ENCODE measurements at places on chromosomes 7 and 10. TPM values are rescaled to one million over a fixed set of nuclear protein-coding genes. Genes with fewer than 3 reads are reported as not detected.
A peak's percentile ranks its signal among the peaks of the same experiment; 100 is the strongest.

MBL2 gene
- not detected for total RNA-seq

AEBP1 gene
- 179 TPM for total RNA-seq

NUTM2E gene
- not detected for total RNA-seq

C1QL3 gene
- 0.73 TPM for total RNA-seq

FANK1 gene
- 13.3 TPM for total RNA-seq

CYP3A7 gene
- total RNA-seq: not detected

GPNMB gene
- 11.7 TPM for total RNA-seq

- H3K4me3 ChIP-seq: no peak overlapping the region
- DNase-seq: peak; percentile 64
These were observed 149.8 kb downstream of the DOCK4 start for GRCh38 chr7:112056409-112056808.

GRCh38 chr10:63896992-63897391, 375.8 kb downstream of the REEP3 start:
- H3K36me3 ChIP-seq: no peaks in the 10 kb centered on the region
- no peaks in the 10 kb centered on the region for H3K4me1 ChIP-seq
- no peaks in the 10 kb centered on the region for H3K27me3 ChIP-seq
- H3K4me3 ChIP-seq: no peak overlapping the region
- no peak overlapping the region for H3K27ac ChIP-seq

- no peak for DNase-seq
- no peaks in the 10 kb centered on the region for H3K36me3 ChIP-seq
- H3K27me3 ChIP-seq: no peaks in the 10 kb centered on the region
These were observed 302.6 kb upstream of the SEMA3D start for GRCh38 chr7:85489498-85489897.

- no peaks in the 10 kb centered on the region for H3K4me1 ChIP-seq
- no peaks in the 10 kb centered on the region for H3K27me3 ChIP-seq
- no peak overlapping the region for H3K4me3 ChIP-seq
- no peak for DNase-seq
- H3K36me3 ChIP-seq: no peaks in the 10 kb centered on the region
These were observed 12.9 kb upstream of the VIM start for GRCh38 chr10:17214971-17215781.

DNA sequence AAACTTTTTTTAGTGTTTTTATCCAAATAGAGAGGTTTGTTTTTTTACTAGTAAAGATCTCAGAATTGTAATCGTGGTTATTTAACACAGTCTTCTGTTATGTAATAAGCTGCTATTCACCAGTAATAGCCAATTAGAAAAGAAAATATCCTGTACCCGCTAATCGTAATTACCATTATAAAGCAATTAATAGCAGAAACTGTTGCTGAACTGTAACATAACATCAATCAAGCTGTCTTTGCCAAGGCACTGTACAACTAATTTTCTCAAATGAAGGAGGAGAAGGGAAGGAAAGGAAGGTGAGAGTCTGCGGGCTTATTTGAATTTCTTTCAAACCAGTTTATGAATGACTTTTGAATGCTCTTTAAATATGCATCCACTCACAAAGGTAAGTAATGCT, 9.3 kb downstream of the ZNF277 start:
- peak; percentile 24 for DNase-seq
- H3K27ac ChIP-seq: no peak overlapping the region
- H3K27me3 ChIP-seq: no peaks in the 10 kb centered on the region
- no peak overlapping the region for H3K4me3 ChIP-seq
- peaks cover 16% of the 10 kb centered on the region for H3K4me1 ChIP-seq

DNA sequence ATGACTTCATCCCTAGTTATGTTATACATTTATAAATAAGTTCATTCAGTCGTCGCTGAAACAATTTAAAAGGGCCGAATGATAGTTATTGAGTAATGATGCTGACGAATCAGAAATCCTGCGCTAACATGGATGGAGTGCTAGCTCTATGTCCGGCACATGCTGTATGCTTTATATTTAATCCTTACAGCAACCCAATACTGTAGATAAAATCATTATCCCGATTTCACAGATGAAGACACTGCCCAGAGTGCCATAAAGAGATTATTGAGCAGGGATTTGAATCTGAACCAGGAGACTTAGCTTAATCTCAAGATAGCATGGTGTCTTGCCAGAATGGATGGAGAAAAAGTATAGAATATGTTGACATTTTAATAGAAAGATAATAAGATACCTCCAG, 1.1 kb upstream of the ICA1 start:
- no peak overlapping the region for H3K4me3 ChIP-seq
- H3K36me3 ChIP-seq: no peaks in the 10 kb centered on the region
- no peak for DNase-seq
- H3K27me3 ChIP-seq: peaks cover 23% of the 10 kb centered on the region

DNA sequence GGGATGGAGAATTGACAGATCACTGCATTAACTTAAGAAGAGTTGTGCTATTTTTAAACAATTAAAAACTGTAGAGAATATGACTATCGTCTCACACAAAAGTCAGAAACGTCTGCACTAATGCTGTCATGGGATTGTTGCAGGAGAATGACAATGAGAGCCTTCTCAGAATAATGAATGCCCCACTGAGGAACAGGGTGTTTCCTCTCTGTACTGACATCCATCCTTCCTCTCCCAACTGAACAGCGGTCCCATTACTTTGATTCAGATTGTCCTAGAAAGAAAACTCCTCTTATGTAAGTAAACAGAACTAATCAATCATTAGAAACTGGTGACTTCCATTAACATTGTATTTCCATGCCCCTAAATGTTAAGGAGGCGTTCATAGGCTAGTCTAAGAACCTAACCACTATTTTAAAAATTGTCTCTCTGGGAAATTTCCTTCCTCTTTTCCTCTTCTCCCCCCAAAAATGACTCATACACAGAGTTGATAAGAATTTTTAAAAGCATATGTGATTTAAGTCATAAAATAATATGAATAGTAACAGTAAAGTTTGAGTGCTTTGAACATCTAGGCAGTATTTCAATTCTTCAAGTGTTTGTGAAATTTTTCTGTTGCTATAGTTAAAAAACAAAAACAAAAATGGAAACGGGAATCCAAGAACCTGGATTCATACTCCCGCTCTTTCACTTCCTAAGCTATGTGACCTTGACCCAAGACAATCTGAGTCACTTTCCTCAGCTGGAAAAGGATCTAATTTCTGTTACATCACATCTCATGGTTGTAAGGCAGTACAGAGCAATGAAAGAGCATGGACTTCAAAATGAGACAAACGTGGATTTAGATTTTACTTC, 12.7 kb upstream of the MACC1 start:
- no peak overlapping the region for H3K27ac ChIP-seq
- DNase-seq: peak; percentile 19
- H3K36me3 ChIP-seq: no peaks in the 10 kb centered on the region
- H3K4me3 ChIP-seq: no peak overlapping the region

DNA sequence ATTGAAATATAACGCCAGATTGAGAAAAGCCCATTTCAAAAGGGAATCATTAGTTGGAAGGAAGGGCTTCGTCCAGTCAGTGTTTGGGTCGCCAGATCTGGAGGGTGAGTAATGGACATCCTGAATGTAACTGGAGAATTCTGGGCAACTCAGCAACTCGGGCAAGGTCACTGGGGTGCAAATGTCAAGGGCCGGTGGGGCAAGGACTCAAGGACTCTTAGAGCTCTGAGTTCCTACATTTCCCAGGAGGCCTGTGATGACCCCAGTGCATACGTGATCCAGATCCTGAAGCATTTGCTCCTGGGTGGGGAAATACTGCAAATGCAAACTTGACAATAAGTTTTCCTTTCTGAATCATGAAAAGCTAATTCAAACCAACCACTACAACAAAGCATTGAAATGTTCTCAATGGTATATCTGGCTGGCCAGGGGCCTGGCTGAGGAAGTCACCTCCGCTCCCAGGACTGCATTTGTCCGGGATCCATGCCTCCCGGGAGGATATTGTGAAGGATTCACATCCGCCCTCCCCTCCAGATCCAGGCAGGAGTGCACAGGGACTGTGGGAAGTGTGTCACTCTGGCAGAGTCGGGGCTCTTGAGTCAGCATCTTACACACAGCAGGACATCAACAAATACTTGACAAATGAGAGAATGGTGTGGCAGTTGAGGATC, 164.0 kb downstream of the FANK1 start:
- peaks cover 10% of the 10 kb centered on the region for H3K4me1 ChIP-seq
- peak; percentile 28 for DNase-seq
- H3K27ac ChIP-seq: no peak overlapping the region

GRCh38 chr10:554182-554848, 135.2 kb downstream of the DIP2C start:
- H3K27ac ChIP-seq: no peak overlapping the region
- DNase-seq: no peak
- no peaks in the 10 kb centered on the region for H3K36me3 ChIP-seq
- H3K4me1 ChIP-seq: no peaks in the 10 kb centered on the region

DNA sequence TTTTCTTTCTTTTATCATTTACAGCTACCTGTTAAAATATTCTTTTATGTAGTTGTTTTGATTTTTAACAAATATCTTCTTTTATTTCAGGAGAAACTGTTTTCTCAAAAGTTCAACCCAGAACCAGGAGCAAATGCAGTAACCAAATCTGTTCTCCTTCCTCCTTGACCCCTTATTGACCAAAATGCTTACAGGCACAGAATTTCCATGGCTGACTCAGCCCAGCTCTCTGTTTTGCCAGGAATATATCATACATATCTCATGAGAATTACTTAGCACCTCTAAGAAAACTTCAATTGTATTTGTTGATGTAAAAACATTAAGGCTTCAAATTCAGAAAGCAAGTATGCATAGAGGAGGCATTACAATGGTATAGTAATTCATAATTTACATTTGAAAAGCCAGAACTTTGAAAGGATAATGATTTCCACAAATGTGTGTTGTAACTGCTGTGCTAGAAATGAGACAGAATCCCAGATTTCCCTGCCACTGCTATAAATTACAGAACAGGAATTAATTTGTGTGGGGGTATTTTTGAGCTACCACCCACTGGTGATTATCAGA, 2.2 kb downstream of the GSAP start:
- H3K4me1 ChIP-seq: peaks cover 71% of the 10 kb centered on the region
- no peaks in the 10 kb centered on the region for H3K36me3 ChIP-seq
- no peaks in the 10 kb centered on the region for H3K27me3 ChIP-seq
- peak overlapping the region; percentile 42 for H3K27ac ChIP-seq

DNA sequence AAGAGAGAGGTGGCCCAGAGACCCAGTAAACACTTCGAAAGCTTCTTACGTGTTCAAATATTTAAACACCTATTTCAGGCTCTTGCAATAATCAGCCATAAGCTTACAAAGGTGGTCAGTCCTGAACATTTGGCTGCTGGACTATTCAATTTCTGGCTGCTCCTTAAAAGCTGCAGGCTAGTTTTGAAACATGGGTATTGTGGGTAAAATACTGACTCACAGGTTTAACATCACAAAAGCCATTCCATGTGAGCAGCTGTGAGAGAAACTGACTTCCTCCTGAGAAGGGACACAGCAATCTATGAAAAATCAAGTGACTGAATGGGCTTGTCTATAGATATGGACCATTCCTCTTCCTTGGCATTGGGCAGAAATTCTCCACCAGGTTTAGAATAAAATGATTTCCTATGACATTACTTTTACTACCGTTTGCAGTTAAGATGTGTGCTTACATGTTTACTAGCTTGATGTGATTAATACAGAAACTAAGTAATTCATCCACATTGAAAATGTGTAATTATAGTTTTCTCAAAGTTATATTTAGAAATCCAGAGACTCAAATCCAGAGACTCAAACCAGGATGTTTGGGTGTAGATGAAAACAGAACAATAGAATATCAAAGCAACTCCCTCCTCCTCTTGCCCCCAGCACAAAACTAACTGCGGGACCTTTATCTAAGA, 252.3 kb downstream of the GATA3 start:
- H3K27me3 ChIP-seq: no peaks in the 10 kb centered on the region
- no peak overlapping the region for H3K4me3 ChIP-seq
- H3K36me3 ChIP-seq: no peaks in the 10 kb centered on the region
- H3K27ac ChIP-seq: no peak overlapping the region
- H3K4me1 ChIP-seq: no peaks in the 10 kb centered on the region

- no peak for DNase-seq
- H3K27ac ChIP-seq: no peak overlapping the region
- no peaks in the 10 kb centered on the region for H3K27me3 ChIP-seq
- H3K4me1 ChIP-seq: peaks cover 7% of the 10 kb centered on the region
These were observed 77.4 kb downstream of the RGS10 start for GRCh38 chr10:119465085-119465484.

DNA sequence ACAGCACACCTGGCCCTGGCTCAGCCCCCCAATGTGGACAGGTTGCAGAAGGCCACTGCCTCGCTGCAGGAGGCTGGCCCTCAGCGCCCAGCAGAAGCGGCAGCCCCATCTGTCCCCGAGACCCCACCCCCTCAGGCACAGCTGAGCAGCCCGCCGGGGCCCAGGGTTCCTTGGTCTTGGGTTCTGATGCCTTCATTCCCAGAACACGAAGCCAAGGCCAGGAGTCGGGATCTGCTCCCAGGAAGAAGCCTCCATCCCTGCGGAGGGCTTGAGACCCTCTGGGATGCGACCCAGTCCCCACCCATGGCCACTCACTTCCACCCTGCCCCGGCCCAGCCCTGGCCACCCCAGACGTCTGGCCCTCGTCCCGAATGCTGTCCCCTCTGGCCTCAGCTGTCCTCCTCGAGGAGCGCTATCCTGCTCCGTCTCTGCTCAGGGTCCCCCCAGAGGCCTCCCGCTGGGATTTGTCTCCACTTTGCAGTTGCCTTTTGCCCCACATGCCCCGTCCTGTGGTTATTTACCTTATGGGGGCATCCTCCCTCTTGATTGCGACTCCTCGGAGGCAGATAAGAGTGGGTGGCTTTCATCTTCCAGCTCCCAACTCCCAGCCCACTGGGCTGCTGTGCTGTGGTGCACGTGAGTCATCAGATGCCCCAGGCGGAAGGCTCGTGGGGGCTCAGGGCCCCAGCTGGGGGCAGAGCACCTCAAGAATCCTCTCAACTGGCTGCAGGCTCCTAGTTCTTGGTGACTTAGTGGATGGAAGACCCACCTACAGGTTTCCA, 97.5 kb downstream of the MKI67 start:
- H3K36me3 ChIP-seq: no peaks in the 10 kb centered on the region
- H3K4me3 ChIP-seq: no peak overlapping the region
- H3K27me3 ChIP-seq: no peaks in the 10 kb centered on the region
- DNase-seq: no peak
- no peak overlapping the region for H3K27ac ChIP-seq
- no peaks in the 10 kb centered on the region for H3K4me1 ChIP-seq

DNA sequence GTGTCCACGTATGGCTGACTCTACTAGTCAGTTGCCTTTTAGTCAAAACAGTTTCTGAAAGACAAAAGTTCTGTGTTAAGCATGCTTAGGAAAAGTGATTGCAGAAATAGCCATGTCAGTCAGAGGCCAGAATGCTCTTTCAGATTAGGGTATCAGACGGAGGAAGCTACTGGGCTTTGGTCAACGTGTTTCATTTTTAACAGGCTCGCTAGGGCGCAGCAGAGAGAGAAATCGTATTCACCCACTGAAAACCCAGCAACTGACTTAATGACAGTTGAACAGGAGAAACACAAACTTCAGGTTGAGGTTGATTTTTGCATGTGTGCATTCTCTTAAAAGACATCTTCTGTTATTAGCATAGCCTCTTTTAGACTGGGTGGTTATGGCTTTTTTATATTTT, 322.6 kb upstream of the KIAA1217 start:
- DNase-seq: peak; percentile 20
- H3K4me1 ChIP-seq: no peaks in the 10 kb centered on the region
- no peaks in the 10 kb centered on the region for H3K36me3 ChIP-seq
- H3K27me3 ChIP-seq: no peaks in the 10 kb centered on the region

Data from stomach (tissue), 19 donors.